ENCODE measurements at places on chromosomes 11 and 22. TPM values are rescaled to one million over a fixed set of nuclear protein-coding genes. Genes with fewer than 3 reads are reported as not detected.
A peak's percentile ranks its signal among the peaks of the same experiment; 100 is the strongest.

DNA sequence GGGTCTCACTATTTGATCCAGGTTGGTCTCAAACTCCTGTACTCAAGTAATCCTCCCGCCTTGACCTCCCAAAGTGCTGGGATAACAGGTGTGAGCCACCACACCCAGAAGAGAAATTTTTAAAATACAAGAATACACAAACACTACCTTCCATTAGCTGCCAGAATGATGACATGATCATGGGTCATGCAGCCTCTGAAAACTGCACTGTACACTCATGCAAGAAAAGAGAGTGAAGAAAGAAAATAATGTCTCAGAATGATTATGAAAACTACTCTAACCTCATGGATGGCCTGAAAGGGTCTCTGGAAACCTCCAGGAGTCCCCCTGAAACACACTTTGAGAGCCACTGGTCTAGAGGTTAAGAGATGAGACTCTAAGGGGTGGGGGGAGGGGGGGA is 18.8 kb downstream of the VPS37C start:
- DNase-seq, result no peak

DNA sequence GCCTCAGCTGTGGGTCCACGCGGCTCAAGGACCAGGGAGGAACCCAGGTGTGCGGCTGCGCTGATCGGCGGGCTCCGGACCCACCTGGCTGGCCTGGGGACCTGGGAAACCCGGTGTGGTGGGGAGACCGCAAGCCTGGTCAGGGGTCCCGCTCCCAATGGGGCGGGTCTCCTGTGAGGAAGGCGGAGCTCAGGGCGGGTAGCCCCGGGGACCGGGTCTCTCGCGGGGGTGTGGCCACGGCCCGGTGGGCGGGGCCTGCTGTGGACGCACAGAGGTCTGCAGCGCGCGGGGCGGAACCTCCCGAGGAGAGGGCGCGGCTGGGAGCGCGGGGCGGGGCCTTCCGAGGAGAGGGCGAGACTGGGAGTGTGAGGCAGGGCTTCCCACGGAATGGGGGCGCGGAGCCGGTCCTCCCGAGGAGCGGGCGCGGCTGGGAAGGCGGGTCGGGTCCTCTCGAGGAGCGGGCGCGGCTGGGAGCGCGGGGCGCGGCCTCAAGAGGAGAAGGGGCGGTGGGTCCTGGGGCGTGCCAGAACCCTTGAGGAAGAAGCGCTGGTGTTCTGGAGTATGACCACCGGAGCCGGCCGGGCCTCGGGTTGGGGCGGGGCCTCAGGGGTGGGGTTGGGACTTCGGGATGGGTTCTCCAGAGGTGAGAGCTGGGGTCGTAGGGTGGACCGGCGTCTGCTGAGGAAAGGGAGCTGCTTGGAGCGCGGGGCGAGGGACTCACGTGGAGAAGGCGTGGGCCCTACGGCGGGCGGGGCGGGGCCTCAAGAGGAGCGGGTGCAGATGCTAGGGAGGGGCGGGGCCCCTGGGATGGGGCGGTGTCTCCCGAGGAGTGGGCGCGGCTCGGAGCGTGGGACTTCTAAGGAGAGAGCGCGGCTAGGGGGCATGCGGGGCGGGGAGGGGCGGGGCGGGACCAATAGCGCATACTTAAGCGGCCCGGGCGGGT is 20.8 kb downstream of the DGCR6L start:
- DNase-seq, result peak; percentile 84

DNA sequence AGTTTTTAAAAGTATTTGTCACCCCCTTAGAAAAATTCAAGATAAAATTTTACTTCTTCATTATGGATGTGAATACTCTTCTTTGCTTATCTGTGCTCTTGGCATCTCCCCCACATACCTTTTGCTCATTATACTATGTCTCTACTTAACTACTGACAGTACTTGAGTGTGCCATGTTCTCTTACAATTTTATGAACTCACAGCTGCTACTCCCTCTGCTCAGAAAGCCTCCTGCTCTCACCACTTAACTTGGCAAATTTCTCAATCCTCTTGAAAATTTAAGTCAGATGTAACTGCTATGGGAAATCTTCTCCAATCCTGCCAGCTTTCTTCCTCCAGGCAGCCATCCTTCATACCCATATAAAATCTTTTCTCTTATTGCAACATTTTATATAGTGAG is 163.4 kb downstream of the CNTN5 start:
- DNase-seq, result no peak

GRCh38 chr11:120122924-120123683 is 14.8 kb downstream of the TRIM29 start:
- DNase-seq, result no peak

DNA sequence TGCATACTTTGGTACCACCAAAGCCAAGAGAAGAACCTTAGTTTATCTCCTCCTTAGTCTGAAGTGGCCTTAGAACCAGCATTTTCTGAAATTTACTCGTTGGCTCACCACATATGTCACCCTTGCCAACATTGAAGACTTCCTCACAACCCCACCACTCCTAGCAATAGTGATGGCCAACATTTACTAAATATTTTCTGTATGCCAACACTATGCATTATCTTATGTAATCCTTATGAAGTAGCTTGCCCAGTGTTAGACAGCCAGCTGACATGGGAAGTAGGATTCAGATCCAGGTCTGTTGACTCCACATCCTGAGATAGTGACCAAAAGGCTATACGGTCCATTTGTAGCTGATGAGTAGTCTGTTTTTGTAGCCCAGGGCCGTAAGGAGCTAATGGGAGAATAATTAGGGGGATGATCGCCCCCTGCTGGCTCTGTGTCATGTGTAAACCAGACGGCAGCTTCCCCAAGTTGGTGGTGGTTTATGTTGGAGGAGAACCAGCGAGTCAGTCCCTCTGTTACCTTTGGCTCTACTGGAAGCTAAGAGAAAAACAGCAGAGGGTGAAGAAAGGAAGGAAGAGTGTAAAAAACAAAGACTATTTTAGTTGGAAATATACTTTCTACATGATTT is 120.5 kb upstream of the RASSF10 start:
- DNase-seq, result peak; percentile 86

DNA sequence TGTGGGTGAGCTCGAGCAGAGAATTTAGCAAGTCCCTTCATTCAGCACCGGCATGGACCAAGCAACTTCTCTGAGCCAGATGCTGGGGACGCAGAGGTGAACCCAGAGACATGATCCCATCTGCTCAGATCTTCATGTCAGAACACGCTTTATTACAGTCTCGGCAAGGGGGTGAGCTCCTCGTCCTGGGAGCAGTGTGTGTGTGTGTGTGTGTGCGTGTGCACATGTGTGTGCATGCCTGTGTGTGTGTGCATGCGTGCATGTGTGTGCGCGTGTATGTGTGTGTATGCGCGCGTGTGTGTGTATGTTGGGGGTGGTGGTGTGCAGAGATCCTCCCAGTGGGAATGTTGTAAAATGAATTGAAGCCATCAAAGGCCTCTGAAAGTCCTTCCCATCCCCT is 9.8 kb downstream of the MIAT start:
- no peak for DNase-seq

- no peak for DNase-seq
Observed at GRCh38 chr11:115996125-115996807, 492.1 kb upstream of the CADM1 start.

- no peak for DNase-seq
Observed at GRCh38 chr22:29702000-29702930, 17.5 kb upstream of the CABP7 start.

GRCh38 chr11:15955595-15955994 is 400.8 kb downstream of the SOX6 start:
- no peak for DNase-seq

DNA sequence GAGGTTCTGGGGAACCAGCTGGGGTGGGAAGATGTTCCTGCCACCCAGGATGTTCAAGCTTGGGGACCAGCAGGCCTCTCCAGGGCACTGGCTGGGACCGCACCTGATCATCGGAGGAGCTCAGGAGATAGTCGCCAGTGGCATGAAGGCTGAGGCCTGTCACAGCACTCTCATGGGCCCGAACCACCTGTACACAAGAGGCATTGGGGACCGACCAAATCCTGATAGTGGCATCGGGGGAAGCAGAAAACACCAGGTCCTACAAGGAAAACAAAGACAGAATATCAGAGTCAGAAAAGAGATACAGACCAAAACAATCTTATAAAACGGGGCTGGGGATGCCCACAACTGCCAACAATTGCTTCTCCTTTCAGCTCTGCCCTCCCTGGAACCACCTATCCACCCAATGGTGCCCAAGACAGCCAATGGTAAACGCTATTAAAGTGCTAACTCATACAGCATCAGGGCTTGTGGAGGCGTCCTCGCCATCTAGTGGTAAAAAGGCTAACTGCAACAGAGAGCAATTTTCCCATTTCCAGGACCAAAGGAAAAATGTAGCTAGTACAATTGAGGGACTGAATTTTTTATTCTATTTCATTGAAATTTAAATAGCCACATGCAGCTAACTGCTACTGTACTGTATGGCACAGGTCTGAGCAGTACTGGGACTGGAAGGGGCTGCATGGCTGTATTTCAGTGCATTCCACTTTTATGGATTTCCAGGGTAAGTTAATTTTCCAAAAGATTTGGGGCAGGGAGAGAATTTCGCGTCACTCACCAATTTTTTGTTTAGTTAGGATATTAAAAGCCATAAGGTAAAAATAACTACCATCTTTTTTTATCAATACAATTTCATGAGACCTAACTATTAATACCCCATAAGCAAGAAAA is 7.1 kb downstream of the PRPF19 start:
- DNase-seq, result no peak

GRCh38 chr22:37672206-37672919 is 3.1 kb upstream of the LGALS1 start:
- no peak for DNase-seq

DNA sequence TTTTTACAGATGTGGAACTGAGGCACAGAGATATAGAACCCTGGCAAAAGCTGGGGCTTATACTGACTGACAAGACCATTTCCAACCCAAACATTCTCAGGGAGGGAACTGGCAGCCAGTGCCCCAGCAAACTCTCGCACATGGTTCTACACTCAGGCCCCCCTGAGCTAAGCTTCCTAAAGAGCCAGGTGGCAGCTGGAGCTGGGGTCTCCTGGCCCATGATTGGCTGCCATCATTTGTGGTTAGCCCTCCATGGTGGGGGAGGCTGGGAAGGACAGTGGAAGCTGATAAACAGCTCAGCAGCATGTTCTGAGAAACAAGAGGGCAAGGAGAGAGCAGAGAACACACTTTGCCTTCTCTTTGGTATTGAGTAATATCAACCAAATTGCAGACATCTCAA is at the start of gene RAG1:
RAG1 (plus strand) TSS at position 314 of the 400 bp plus-strand sequence. CDS start 5,298 bp downstream, outside the sequence.
- DNase-seq, result no peak

- no peak for DNase-seq
Observed at GRCh38 chr22:49951986-49952896, 8.3 kb upstream of the PIM3 start.

DNA sequence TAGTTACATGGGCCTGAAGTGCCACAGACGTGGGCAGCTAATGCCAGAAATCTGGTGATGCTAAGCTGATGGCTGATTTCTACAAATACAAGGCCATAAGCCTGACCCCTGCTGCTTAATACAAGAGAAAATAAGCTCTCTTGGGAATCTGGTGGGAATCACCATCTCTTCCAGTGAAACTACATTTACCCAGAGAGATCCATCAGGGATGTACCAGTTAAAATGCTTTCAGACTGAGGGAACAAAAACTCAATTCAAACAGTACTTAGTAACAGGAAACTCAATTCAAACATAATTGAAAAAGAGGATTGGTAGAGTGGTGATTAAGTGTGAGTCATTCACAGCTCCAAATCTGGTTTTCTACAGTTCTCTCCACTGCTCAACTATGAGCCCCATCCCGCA is 1.7 kb upstream of the CAVIN3 start:
- no peak for DNase-seq

GRCh38 chr11:25272214-25272613 is 775.4 kb downstream of the LUZP2 start:
- no peak for DNase-seq

DNA sequence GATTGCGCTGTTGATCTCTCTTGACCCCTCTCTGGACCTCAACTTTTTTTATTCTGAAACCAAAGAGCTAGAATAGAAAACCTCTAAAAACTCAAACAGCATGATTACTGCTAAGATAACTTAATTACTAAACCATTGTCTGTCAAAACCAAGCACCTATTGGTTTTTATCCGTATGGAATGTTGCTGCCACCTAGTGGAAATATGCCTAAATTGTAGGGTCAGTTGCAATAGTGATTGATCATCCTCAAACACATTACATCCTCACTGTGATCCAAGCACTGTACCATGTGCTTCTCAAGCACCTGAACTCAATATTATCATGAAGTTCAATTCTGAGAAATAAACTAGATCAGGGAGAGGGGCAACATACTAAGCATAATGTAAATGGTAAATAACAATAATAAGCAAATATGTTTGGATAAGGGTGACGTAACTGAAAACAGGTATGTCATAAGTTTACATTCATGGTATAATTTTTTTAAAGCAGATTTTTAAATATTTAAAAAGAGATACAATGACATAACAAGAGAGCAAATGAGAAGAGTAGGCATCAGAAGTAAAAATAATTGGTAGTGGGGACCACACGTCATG is 3.8 kb upstream of the OR5A2 start:
- no peak for DNase-seq

DNA sequence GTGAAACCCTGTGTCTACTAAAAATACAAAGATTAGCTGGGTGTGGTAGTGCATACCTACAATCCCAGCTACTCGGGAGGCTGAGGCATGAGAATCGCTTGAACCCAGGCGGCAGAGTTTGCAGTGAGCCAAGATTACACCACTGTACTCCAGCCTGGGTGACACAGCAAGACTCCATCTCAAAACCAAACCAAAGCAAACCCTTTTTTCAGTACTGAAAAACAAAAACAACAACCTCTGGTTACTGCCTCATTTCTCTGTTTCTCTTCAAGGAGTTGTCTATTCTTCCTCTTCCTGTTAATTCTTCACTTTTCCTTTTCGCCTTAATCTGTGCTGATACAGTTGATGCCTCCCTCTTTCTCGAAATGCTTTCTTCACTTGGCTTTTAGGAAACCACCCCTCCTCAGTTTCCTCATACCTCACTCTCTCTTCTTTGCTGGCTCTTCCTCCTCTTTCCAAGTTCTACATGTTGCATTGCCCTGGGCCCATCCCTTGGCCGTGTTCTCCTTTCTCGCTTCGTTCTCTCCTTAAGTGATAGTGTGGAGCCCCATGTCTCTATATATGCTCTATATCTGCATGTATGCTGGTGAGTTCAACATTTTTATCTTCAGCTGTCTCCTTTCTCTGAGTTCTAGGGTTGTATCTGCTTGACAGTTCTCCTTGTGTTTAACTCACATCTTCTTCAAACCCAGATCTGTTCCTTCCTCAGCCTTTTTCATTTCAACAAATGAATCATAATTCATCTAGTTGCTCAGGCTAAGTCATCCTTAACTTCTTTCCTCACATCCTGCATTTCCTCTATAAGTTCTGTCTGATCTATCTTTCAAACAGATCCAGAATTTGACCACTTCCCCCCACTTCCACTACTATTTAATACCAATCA is 37.1 kb downstream of the NUCB2 start:
- DNase-seq, result no peak

DNA sequence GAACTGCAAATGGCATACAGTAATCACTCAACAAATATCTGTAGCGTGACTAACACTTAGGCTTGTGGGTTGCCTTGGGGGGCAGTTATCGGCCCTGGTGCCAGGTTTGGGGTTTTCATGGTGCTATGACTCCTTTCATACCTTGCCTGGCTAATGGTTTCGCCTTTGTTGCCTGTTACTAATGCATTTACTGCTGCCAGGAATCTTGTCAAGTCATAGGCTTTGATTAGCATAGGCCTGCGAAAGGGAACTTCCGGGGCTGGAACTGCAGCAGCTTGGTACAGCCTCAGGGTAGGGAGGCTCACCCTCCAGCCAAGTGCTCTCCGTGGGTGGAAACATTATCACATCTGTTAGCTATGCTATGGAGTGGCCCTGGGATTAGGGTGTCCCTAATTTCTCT is 13.2 kb downstream of the SLC25A18 start:
- no peak for DNase-seq

GRCh38 chr11:33646629-33647028 is 54.0 kb downstream of the C11orf91 start:
- no peak for DNase-seq

GRCh38 chr11:61713906-61714305 is 33.7 kb downstream of the DAGLA start:
- no peak for DNase-seq

Gene FAM181B
- 0.19 TPM for total RNA-seq
